ENCODE measurements at places on chromosomes 1 and 21.

GRCh38 chr1:211944733-211945500 is 90.4 kb downstream of the INTS7 start:
- DNase-seq: peak; percentile 36

GRCh38 chr1:2320006-2320405 is 71.3 kb downstream of the MORN1 start:
- DNase-seq: no peak

- peak; percentile 34 for DNase-seq
Observed at GRCh38 chr1:67307251-67308060, at the start of gene IL12RB2. IL12RB2 (plus strand) TSS chr1:67307873; CDS start chr1:67320369, 12,496 bp downstream.

DNA sequence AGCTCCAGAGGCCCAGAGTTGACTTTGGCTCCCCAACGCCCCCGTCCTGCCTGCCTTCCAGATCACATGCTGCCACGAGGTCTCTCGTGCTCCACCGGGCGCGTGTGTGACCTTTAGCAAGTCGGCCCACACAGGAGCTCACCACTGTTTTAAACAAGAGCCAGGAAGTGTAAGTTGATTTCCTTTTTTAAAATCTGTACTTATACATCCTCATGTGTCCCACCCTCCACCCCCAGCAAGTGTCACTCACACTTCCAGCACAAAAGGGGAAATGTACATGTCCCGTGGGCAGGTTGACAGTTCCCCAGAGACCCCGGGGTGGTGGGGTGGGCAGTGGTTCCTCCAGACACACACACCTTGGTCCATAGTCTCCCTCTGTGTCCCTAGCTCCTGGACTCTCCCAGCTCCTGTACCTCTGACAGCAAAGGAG is 84.4 kb downstream of the STUM start:
- DNase-seq: no peak

GRCh38 chr1:234295068-234295467 is 78.2 kb upstream of the COA6 start:
- no peak for DNase-seq

DNA sequence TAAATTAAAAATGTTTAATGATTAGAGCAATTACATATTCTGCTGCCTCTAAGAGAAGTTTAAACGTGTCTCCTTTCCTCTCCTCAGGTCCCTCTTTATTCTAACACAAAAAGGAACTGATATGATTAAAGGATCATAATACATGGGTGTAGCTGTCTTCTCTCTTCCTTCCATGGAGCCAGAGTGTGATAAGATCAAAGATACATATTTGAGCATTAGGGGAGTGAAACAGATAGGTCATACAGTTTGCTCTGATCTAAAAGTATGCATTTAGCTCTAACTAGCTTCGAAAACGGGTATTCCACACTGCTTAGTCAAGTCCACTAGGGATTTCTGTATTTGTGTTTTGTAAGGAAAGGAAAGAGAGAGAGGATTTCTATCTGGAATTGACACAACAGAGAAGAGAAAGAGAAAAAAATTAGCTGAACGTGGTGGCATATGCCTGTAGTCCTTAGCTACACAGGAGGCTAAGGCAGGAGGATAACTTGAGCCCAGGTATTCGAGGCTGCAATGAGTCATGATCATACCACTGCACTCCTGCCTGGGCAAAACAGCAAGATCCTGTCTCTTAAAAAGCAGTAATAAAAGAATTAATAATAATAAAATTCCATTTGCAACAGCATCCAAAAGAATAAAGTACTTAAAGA is 63.1 kb downstream of the CDC42BPA start:
- DNase-seq: no peak

DNA sequence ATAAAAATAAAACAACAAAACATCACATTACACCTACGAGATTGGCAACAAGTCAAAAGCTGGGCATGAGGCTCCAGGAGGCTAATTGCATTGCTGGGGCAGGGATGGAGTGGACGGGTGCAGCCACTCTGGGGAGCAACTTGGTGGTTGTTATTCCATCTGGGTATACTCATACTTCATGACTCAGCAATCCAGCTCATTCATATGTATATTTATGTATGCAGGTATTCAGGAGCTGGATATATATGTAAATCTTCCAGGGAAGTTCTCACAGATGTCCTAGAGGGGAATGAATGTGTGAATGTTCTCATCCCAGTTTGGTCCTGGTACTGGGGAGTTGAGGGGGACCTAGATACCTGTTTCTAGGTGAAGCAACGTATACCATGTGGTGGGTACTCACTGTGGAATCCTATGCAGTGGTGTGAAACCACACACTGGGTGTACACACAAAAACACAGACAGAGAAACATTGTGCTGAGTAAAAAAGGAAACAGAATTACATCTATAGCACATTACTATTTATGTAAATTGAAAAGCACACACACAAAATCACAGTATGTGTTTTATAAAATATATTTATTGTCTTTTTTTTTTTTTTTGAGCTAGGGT is 79.7 kb upstream of the RAB4A start:
- no peak for DNase-seq

DNA sequence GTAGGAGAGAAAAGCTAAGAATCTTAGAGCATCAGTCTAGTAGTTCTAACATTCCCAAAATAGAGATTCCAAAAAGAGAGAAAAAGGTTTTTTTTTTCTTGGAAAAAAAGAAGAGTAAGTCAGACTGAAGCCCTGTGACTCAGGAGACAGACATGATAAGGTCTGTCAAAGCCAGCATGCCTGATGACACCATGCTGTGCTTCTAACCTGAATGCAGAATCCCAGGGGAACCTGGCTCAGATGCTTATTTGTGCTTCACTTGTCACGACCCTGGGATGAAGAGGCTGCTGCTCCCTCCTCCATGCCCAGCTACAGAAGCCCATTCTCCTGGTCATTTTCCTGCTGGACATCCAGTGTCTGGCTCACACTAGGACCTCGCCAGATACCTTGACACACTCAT is 44.3 kb downstream of the ERICH3 start:
- DNase-seq: no peak

DNA sequence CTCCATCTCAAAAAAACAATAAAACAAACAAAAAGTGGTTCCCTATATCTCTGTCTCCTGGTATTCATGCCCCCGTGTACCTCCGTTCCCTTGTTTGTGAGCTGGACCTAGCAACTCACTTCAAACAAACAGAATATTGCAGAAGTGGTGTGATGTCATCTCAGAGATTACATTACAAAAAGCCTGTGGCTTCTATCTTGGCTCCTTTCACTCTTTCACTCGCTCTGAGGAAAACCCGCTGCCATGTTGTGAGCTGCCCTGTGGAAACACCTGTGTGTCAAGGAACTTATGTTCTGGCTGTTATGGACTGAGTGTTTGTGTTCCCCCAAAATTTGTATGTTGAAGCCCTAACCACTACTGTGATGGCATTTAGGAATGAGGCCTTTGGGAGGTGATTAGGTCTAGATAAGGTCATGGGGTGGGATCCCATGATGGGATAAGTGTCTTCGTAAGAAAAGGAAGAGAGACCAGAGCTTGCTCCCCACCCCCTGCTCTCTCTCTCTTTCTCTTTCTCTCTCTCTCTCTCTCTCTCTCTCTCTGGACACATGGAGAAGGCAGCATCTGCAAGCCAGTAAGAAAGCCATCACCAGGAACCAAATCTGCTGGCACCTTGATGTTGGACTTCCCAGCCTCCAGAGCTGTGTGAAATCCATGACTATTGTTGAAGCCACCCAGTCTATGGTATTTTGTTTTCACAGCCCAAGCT is 7.4 kb upstream of the HYI start:
- peak; percentile 3 for DNase-seq

- DNase-seq: no peak
Observed at GRCh38 chr21:41674402-41674801, 92.5 kb downstream of the RIPK4 start.

GRCh38 chr21:39715804-39716397 is 29.1 kb upstream of the IGSF5 start:
- DNase-seq: peak; percentile 36

DNA sequence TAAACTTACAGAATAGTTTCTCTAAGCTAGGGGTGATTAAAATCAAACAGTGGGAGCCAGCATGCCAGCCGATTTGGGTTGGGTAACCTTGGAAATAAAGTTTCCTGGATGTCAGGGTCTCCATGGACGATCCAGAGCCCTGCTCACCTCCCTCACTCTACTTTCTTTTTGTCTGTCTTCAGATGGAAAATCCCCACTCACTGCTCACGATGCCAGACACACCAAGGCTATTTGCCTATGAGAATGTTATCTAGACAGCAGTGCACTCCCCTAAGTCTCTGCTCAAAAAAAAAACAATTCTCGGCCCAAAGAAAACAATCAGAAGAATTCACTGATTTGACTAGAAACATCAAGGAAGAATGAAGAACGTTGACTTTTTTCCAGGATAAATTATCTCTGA is 13.9 kb downstream of the SLAMF7 start:
- DNase-seq: no peak

DNA sequence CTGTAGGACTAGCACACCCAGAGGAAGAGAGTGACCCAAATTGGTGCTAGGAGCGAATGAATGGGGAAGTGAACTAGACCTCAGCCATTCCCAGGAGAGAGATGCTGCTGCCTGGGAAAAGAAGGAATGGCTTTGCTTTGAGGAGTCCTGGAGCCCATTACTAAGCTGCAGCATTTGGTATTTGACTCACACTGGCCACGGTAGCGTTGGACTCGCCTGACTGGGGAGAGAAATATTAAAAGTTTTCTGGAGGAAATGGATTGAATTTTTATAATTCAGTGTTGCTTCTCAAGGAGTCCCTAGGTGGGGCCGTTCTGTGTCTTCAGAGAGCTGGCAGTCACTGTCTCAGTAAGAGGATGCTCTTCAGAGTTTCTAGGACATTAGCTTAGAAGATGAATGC is 40.2 kb downstream of the PIK3CD start:
- no peak for DNase-seq

DNA sequence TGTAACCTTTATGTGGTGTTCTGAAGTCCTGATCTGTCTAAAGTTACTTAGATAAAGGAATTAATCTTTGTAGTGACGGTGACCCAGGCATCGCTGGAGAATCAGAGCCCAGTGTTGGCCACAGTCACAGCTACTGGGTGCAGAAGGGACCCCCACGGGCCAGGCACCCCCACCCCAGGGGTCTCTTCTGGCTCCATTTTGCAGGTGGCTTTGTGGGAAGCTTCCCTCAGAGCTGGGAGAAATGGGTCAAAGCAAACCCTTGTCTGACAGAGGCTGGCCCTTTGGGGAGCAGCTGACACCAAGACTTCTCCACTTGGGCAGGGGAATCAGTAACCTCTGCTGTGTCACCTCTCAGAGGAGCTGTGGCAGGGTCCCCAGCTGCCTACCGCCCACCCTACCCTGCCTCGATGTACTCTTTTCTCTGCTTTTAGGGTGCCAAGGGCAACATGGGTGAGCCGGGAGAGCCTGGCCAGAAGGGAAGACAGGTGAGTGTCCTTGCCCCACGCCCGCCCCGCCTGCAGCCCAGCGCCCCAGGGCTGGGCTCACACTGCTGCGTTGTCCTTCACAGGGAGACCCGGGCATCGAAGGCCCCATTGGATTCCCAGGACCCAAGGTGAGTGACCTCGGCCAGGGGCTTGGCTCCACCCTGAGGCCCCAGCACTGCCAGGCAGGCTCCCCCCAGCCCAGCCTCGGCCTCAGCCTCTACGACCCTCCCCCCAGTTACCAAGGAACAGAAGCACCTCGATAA is 17.7 kb downstream of the COL6A2 start:
- DNase-seq: no peak

DNA sequence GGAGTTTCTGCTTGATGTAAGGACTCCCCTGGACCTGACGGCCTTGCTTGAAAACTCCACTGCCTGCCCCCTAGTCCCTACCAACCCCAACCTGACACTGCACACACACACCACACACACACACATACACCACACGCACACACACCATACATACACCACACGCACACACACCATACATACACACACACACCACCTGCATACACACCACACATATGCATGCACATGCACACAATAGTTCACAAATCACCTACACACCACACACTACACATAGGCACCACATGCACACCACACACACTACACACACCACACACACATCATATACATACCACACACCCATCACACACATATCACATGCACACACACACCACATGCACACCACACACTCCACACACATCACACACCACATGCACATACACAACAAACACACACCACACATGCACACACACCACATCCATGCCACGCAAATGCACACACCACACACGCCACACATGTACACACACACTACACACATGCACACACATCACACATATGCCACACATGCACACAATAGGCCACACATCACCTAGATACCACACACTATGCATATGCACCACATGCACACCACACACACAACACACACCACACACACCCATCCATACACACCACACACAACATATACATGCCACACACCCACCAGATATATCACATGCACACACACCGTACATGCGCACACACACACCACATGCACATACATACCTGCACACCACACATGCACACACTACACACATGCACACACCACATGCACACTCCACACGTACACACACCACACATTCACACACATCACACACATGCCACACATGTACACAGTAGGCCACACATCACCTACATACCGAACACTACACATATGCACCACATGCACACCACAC is 3.7 kb downstream of the CASQ1 start:
- no peak for DNase-seq

DNA sequence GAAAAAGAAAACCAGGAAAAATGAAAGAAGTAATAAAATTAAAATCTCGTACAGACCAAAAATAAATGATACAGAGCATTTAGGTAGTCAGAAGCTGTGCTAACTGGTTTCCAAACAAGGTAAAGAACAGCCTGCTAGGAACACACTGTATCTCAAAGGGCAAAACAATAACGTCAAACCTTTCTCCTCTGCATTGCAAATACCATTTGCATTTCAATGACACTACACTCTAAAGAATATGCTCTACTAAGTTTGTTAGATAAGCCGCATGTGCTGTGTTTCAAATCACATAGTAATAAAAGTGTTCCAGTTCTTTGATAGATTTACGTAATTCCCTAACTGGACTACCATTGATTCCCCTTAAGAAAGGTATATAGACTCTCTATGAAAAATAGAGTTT is 648.8 kb downstream of the PLA2G4A start:
- DNase-seq: no peak

DNA sequence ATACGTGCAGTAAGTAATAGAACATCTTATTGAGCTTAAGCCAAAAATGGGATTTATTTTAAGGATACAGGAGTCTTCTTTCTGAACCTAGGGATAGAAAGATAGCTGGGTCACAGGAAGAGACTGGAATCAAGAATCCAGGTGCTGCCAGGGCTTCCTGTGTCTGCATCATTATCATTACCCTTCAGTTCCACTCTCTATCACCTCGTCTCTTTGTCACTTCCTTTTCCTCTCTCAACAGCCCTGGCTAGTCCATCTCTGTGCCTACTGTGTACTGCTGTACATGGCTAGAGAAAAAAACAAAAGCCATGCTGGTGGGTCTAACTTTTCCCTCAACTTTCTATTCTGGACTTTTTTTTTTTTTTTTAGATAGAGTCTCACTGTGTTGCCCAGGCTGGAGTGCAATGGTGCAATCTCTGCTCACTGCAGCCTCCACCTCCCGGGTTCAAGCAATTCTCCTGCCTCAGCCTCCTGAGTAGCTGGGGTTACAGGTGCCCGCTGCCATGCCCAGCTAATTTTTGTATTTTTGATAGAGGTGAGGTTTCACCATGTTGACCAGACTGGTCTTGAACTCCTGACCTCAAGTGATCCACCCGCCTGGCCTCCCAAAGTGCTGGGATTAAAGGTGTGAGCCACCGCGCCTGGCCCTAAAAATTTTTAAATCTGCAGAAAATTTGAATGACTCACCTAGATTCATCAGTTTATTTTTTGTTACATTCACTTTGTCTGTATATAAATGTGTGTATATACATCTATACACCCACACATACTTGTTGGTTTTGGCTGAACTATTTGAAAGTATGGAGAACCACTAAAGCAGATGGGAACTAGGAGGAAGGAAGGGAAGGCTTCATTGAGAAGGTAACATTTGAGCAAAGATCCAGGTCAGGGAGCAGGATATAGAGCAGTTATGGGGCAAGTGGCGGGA is 31.9 kb downstream of the UBE4B start:
- DNase-seq: no peak

Data from AG20443 (cell line).